CD4-positive, alpha-beta T cell treated with Interleukin-4 for 1 hour (primary cell): ENCODE measurements at places on chromosomes 3 and 15.
A peak's percentile ranks its signal among the peaks of the same experiment; 100 is the strongest.

GRCh38 chr3:17707813-17708543 is 34.5 kb downstream of the TBC1D5 start:
- no peak for DNase-seq

DNA sequence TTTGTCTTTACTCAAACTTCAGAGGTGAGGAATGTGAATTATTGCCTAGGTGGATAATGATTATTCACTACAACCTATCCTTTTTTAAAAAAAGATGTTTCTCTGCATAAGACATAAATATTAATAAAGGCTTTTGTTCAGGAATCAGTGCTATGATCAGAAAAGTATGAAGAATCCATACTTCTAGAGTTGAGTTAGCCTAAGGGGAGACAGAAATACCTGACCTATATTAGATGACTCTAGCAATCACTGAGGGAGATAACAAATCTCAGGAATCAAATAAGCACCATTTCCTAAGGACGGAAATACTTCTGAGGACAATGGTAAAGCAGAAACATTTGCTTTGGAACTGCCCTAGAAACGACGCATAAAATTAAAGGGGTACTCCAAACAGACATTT is 763.8 kb downstream of the GBE1 start:
- DNase-seq, result no peak

DNA sequence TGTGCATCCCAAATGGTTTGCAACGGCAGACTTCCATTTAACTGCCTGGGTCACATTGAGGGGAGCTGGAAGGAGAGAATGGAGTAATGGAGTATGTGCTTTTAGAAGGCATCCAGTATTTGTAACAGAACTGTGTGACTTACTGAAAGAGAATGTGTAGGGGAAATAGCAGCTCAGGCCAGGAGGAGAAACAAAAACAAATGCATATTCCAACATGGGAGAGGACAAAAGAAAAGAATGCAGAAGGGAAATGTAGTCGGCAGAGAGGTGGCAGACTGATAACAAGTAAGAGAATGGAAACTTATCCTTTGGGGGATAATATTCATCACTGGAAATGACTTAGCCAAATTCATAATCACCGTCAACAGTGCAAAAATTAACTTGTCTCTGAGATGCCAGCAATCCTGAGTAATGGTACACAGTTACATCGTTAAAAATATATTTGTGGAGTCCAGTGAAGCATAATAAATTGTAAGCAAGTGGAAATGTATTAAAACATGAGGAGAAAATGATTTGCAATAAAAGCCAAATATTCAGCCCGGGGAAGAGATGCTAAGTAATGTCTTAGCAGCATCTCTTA is 294.9 kb upstream of the SGO1 start:
- DNase-seq, result no peak

- no peak for DNase-seq
Observed at GRCh38 chr15:60358935-60359682, 38.7 kb downstream of the ANXA2 start.

- no peak for DNase-seq
Observed at GRCh38 chr3:5531741-5532290, 344.3 kb downstream of the EDEM1 start.

DNA sequence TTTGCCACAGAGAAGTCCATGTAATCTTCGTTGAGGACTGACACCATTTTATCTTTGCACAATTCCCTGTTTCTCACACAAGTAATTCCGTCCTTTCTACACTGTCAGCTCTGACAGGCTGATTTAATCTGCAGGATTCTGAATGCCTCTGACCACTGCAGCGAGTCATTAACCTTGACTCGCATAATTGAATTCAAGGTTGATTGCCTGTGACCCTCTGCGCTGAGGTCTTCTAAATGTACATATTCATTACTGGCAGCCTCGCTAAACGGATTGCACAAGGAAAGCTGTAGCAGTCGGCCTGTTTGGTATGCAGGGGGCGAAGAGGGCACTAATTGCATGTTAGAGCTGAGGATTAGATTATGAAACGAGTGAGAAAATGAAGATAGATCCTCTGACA is 147.8 kb downstream of the SHOX2 start:
- DNase-seq, result no peak

- DNase-seq, result no peak
Observed at GRCh38 chr3:99875581-99875928, 57.9 kb downstream of the CMSS1 start.

GRCh38 chr15:68712886-68713285 is 107.8 kb downstream of the ANP32A start:
- no peak for DNase-seq

DNA sequence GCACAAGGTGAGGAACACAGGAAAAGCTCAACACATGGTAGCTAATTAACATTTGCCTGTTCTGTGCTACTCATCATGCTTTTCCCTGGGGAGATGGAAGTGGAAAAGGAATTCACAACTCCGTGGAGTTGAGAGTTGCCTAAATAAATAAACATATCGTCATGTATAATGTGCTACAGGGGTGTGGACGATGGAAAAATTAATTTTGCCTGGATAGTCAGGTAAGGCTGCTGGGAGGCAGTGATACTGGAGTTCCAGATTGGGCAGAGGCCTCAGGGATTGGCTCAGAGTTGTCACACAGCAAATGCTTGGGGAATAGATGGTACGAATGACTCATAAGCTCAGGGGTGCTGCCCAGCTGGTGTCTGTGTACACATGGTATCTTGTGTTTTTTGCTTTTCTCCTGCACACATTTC is 3.1 kb upstream of the ABHD6 start:
- no peak for DNase-seq

- no peak for DNase-seq
Observed at GRCh38 chr3:177249203-177249602, 51.9 kb upstream of the TBL1XR1 start.

GRCh38 chr3:22491344-22491743 is 711.8 kb upstream of the UBE2E2 start:
- DNase-seq, result no peak

DNA sequence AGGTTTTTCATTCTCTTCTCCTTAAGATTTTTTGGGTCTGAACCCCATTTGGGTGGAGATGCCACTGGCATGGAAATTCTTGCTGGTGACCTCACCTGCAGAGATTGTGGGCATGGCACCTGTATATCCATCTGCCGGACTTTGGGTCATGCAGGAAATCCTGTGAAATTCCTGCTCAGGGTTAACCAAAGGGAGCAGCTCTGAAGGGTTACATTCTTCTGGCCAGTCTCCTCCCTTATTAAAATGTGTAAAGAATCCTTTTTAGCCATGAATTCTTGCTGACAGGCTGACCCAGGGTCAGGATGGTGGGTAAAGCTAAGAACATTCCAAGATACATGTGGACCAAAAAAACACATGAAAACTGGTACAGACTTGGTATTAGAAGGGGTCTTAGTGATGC is 27.4 kb downstream of the ARHGEF26 start:
- DNase-seq, result no peak

DNA sequence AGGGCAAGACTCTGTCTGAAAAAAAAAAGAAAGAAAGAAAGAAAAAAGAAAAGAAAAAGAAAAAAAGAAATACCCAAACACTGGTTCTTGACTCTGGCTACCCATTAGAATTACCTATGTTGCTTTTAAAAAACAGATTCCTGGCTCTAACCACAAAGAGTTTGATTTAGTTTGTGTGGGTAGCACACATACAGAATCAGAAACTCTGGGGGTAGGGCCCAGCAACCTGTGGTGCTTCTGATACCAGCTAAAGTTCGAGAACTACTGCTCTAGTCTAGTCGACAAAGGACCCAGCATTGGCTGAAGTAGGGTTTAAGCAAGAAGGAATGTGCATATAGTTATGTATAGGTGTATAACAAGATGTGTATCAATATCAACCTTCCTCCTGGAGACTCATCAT is 392.7 kb downstream of the EFHB start:
- DNase-seq, result no peak

- no peak for DNase-seq
Observed at GRCh38 chr15:78716651-78717050, 75.6 kb upstream of the CHRNB4 start.

- DNase-seq, result no peak
Observed at GRCh38 chr3:35223632-35224394, 415.5 kb upstream of the ARPP21 start.

GRCh38 chr3:49523756-49524747 is 30.2 kb upstream of the BSN start:
- no peak for DNase-seq

DNA sequence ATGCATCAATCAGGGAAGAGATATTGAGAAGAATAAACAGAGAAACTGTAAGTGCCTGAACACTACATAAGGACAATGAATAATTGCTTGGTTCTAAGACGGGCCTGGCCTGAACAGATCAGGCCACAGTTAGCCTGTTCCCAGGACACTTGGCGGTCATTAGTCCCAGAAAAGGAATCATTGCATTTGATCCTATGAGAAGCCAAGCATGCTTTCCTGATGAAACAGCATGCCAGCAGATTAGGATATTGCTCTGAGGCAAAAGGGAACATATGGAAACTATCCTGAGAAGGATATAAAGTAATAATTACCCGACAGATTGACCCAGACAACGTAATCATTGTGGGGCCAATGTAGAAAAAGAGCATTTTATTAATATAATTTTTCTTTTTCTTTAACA is 51.9 kb downstream of the STRIT1 start:
- DNase-seq, result no peak

DNA sequence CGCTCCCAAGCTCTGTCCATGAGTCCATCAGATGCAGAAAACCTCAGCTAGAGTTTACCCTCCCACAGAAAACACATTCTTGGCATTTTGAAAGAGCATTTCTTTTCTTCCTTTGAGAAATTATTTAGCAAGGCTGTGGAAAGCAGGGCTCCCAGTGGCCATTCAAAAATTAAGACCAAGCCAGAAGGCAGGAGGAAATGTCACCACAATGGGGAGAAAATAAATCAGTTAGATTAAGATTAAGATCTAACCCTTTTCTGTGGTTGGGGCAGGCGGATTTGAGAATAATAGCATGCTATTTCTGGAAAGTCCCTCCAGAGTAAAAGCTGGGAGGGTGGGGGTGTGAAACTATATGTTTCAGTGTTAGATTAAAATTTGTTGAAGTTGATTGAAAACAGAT is 20.2 kb downstream of the LRIG1 start:
- peak; percentile 16 for DNase-seq

GRCh38 chr15:75063889-75064288 is 40.5 kb downstream of the PPCDC start:
- DNase-seq, result no peak

DNA sequence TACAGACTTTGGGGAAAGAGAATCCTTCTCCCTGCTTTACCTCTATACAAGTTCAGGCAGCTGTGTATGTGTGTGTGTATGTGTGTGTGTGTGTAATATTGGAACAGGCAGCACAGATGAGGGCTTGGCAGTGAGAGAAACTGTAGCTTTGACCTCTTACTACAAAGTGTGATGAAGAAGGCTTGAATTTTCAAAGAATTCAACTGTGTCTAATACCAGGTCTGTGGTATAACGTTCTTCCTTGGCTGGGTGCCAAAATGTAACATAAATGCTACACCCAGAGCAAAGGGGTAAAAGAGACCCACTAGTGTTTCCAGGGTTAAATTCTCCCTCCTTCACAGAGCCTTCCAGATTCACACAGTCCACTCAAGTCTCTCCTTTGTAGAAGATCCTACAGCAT is 51.1 kb downstream of the CHST2 start:
- DNase-seq, result no peak

DNA sequence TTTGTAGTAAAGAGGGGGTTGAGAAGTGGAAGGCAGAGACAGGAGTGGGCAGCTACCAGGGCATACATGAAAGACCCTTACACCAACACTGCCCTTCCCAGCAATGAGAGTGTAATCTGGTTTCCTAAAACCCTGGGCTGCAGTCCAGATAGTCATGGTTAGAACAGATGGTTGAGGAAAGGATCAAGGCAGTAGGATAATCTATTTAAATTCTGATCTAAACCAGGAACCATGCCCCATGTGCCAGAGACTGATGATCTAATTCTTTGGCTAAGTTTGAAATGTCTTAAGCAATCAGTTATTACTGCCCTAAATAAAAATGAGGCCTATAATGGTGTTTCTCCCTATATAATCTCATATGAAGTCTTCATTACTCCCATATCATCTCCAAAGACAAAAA is 59.6 kb downstream of the PRTG start:
- no peak for DNase-seq

DNA sequence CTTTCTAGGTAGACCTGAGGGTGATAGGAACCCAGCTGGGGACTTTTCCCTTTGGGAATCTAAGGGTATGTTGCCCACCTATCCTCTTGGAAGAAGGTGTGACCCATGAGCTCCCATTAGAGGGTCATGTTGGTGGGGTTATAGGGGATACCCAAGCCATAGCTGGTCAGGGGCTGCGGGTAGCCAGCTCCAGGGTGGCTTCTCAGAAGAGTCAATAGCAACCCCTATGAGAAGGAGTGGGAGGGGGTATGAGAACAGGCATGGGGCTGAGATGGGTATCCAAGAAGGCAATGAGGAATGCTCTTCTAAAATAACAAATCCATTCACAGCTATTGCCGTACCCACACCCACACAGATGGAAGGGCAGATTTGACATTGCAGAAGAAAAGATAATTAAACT is 217.8 kb downstream of the UACA start:
- no peak for DNase-seq

- DNase-seq, result no peak
Observed at GRCh38 chr3:172856795-172857742, 106.5 kb downstream of the ECT2 start.

DNA sequence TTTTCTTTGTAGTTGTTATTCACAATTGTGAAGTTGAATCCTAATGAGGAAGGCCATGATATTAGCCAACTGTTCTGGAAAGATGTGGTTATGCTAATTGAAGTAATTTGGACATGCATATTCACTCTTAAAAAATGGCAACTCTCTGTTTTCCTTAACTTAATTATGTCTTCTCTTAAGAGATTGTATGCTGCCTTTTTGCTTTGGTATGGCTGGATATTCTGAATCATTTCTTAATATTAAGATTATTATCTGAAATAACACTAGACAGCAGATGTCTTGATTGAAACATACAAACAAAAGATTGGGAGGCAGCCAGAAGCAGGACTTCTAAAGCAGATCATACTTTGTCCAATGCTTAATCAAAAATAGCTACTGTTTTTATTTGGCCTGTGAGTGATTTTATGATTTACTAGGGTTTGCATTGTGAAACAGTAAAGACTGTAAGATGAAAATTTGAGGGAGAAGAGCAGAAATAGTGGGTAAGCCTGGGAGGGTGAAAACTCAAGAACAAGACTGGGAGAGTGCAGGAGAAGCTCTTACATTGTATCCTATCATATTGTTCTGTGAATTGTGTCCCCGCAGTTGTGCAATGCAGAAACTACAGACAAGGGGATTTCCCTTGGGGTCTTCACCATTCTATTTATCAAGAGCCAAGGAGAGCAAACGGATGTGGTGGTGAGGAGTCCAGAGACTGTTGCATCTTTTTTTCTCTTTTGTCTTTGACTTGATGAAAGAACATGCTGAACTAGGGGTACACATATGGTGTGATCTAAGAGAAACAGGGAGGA is 554.8 kb downstream of the TUSC7 start:
- no peak for DNase-seq

DNA sequence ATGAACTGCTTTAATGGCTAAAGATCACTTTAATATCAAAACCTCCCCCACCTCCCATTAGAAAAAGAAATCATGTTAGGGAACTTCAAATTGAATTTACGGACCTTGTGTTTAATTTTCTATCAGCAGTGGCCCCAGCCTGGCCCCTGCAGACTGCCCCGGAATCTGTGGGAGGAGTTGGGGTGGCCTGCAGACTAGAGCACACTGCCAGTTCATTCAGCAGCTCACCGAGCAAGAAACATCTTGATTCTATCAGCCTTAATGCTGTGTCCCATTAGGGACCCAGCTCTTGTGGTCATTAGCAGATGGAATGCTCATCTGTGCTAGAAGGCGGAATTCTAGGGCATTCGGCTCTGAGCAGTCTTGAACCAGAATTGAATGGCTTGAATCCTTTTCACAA is 54.2 kb downstream of the FLNB start:
- no peak for DNase-seq

- no peak for DNase-seq
Observed at GRCh38 chr3:24420224-24420623, 74.4 kb downstream of the THRB start.
